Activated CD8-positive, alpha-beta memory T cell treated with anti-CD3 and anti-CD28 coated beads, Interleukin-2, amount 10 ng/mL, durations not matched to agents 7 days and 5 days (primary cell): ENCODE measurements at places on chromosomes 5 and 9. TPM values are rescaled to one million over a fixed set of nuclear protein-coding genes. Genes with fewer than 3 reads are reported as not detected.

DNA sequence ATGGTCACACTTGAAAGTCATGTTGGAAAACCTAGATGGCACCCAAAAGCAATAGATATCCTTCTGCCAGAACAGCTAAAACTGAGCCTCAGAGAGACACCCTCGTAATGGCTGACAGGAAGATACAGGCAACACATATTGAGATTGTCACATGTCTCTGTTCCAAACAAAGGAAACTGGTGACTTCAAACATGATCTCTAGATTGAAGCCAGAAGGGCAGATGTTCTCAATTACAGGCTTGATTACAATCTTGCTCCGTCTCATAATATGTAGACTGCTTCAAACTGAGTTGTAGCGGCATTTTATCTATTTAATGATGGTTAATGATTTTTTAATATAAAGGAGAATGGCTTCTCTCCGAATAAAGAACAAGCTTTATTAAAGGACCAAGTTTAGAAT lies 774.3 kb downstream of the KCTD16 start:
- no peak overlapping the region for H3K27ac ChIP-seq
- no peaks in the 10 kb centered on the region for H3K27me3 ChIP-seq
- no peaks in the 10 kb centered on the region for H3K36me3 ChIP-seq
- H3K4me3 ChIP-seq = no peak overlapping the region
- no peak for DNase-seq

DNA sequence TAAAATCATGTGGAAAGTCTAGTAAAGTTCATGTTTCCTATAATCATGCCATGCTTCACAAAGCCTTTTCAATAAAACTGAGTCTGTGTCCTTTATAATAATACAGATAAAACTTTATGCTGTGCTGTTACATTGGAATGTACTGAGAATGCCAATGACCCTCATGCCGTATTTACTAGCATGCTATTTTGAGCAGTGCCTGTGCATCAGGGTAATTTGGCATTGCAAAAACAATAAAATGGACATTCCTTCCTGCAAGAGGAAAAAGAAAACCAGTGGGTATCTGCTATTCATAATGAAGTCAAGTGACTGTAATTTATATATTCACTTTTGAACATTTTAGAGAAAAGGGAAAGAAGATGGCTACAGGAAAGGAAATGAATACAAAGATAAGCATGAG lies 159.0 kb downstream of the PBX3 start:
- no peaks in the 10 kb centered on the region for H3K4me1 ChIP-seq
- H3K36me3 ChIP-seq = peaks cover 1% of the 10 kb centered on the region
- H3K4me3 ChIP-seq = no peak overlapping the region
- H3K27ac ChIP-seq = no peak overlapping the region

DNA sequence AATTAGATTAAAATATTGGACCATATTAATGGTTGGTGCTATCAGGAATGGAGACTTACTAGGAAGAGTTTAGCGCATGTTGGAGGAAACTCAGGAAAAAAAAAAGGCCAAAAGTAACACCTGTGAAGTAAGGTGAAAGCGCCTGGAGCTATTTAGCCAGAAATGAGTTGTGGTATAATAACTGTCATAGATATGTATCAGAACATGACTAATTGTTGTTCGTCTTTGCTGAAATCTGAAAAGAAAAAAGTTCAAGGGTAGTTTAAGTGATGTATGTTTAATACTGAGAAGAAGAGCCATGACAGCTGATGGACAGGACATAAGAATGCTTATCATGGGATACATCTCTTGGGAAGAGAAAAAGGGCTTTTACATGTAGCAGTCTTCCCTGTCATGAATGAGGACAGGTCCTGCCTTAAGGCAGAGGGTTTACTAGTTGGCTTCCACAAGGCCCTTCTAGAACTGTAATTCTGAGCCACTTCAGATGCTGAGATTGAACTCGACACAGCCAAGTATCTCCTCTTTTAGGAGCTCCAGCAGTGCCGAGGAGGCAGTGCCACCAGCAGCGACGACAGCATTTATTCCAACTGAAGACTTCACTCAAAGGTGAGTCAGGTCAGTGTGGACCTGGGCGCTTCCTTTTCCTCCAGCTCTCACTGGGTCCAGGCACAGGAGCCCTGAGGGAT lies 940 bp upstream of the CAMK4 start:
- H3K27me3 ChIP-seq = no peaks in the 10 kb centered on the region
- peak overlapping the region; percentile 96 for H3K4me3 ChIP-seq
- H3K4me1 ChIP-seq = peaks cover 24% of the 10 kb centered on the region
- no peak for DNase-seq

- no peaks in the 10 kb centered on the region for H3K4me1 ChIP-seq
- no peaks in the 10 kb centered on the region for H3K36me3 ChIP-seq
- no peaks in the 10 kb centered on the region for H3K27me3 ChIP-seq
These were observed 736.9 kb downstream of the TLE1 start for GRCh38 chr9:80952363-80952922.

DNA sequence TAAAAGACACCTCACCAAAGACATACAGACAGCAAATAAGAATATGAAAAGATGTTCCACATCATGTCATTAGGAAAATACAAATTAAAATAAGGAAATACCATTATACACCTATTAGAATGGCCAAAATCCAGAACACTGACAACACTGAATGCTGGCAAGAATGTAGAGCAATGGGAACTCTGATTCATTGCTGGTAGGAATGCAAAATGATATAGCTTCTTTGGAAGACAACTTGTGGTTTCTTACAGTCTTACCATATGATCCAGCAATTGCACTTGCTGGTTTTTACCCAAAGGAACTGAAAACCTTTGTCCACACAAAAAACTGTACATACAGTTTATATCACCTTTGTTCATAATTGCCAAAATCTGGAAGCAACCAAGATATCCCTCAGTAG lies 6.5 kb downstream of the TMEM161B start:
- H3K4me1 ChIP-seq = peaks cover 22% of the 10 kb centered on the region
- H3K27me3 ChIP-seq = no peaks in the 10 kb centered on the region
- DNase-seq = no peak
- H3K27ac ChIP-seq = no peak overlapping the region
- H3K36me3 ChIP-seq = peaks cover 42% of the 10 kb centered on the region
- no peak overlapping the region for H3K4me3 ChIP-seq

The NUTM2F gene
- total RNA-seq = not detected

GRCh38 chr5:178221282-178221681 lies 11.3 kb downstream of the PHYKPL start:
- H3K4me3 ChIP-seq = no peak overlapping the region
- no peak for DNase-seq
- no peaks in the 10 kb centered on the region for H3K27me3 ChIP-seq
- peak overlapping the region; percentile 16 for H3K27ac ChIP-seq
- H3K36me3 ChIP-seq = peaks cover 39% of the 10 kb centered on the region

GRCh38 chr9:136225366-136225747 lies 20.3 kb downstream of the QSOX2 start:
- H3K4me1 ChIP-seq = peaks cover 15% of the 10 kb centered on the region
- no peak for DNase-seq
- peak overlapping the region; percentile 12 for H3K27ac ChIP-seq
- no peak overlapping the region for H3K4me3 ChIP-seq
- no peaks in the 10 kb centered on the region for H3K36me3 ChIP-seq

- H3K36me3 ChIP-seq = no peaks in the 10 kb centered on the region
- no peak overlapping the region for H3K4me3 ChIP-seq
- no peak for DNase-seq
- H3K27ac ChIP-seq = no peak overlapping the region
- H3K27me3 ChIP-seq = no peaks in the 10 kb centered on the region
These were observed 754.3 kb downstream of the TLE4 start for GRCh38 chr9:80326105-80326504.

The NPR3 gene
- 0.16 TPM for total RNA-seq

DNA sequence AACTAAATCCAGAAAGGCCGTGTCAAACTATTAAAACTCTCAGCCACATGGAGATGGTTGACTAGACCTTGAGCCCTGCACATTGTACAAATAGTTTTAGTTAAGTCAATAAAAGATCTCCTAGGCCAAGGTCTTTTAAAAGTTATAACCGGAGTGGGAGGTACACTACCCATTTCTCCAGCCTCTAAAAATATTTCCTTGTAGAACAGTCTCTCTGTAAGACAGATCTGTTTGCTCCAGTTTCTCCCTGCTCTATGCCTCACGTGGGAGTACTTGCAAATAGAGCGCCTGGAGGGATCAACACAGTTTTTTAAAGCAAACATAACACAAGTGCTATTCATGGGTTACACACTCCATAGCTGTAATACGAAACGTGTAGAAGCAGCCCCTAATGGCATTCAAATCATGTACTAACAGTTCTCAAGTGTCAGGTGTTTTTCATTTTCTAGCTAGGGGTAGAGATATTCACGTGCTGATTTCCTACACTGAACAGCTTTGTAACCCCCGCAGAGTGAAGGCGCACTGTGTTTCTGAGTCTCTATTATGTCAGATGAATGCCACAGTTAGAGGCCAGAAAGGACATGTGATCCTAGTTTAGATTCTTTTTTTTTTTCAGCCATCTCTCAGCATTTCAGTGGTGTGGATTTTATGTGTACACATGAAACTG lies 703.4 kb upstream of the GRAMD2B start:
- no peaks in the 10 kb centered on the region for H3K27me3 ChIP-seq
- DNase-seq = no peak
- no peak overlapping the region for H3K27ac ChIP-seq
- no peaks in the 10 kb centered on the region for H3K36me3 ChIP-seq
- no peaks in the 10 kb centered on the region for H3K4me1 ChIP-seq

The PCDHGC5 gene
- not detected for total RNA-seq

The ROR2 gene
- total RNA-seq = 3.2 TPM

DNA sequence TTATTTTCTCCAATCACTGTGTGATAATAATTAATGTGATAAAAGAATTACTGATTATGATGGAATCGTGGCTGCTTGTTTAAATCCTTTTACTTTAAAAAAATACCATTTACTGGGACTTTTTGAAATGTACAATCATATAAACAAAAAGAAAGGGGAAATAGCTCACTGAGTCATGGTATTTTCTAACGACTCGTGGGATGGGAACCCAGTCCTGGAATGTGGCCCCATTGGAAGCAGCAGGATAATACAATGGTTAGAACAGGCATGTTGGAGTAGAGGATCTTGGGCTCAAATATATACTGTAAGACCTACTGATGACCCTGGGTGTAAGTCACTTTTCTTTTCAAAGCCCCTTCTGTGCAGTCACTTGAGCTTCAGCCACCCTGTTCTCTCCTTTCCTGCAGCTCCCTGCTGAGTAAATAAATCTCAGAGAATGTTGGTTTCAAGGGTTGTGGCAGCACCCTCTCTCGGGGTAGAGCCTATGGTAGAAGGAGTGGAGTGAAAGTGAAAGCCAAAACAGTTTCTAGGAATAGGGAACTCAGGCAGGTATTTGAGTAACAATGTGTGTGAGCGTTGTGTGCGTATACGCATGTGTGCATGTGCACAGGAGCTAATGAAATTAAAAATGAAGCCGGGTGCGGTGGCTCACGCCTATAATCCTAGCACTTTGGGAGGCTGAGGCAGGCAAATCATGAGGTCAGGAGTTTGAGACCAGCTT lies 40.8 kb upstream of the LARP1 start:
- no peaks in the 10 kb centered on the region for H3K36me3 ChIP-seq
- no peak overlapping the region for H3K27ac ChIP-seq
- no peaks in the 10 kb centered on the region for H3K27me3 ChIP-seq

- H3K27me3 ChIP-seq = no peaks in the 10 kb centered on the region
- no peak for DNase-seq
- H3K4me3 ChIP-seq = no peak overlapping the region
- no peaks in the 10 kb centered on the region for H3K4me1 ChIP-seq
- H3K36me3 ChIP-seq = no peaks in the 10 kb centered on the region
These were observed 312.2 kb downstream of the SEMA5A start for GRCh38 chr5:9233712-9234111.

The LRRC26 gene
- total RNA-seq = 0.30 TPM

The ANKRD31 gene
- total RNA-seq = 0.28 TPM

The PCDHB11 gene
- total RNA-seq = not detected

GRCh38 chr9:125852386-125852785 lies 105.2 kb downstream of the PBX3 start:
- H3K4me3 ChIP-seq = no peak overlapping the region
- H3K27ac ChIP-seq = no peak overlapping the region
- DNase-seq = no peak
- H3K4me1 ChIP-seq = peaks cover 5% of the 10 kb centered on the region
- H3K36me3 ChIP-seq = no peaks in the 10 kb centered on the region

GRCh38 chr5:71471193-71471592 lies 15.7 kb downstream of the BDP1 start:
- peaks cover 4% of the 10 kb centered on the region for H3K4me1 ChIP-seq
- no peak for DNase-seq
- peaks cover 29% of the 10 kb centered on the region for H3K36me3 ChIP-seq
- H3K27ac ChIP-seq = no peak overlapping the region
- no peaks in the 10 kb centered on the region for H3K27me3 ChIP-seq

DNA sequence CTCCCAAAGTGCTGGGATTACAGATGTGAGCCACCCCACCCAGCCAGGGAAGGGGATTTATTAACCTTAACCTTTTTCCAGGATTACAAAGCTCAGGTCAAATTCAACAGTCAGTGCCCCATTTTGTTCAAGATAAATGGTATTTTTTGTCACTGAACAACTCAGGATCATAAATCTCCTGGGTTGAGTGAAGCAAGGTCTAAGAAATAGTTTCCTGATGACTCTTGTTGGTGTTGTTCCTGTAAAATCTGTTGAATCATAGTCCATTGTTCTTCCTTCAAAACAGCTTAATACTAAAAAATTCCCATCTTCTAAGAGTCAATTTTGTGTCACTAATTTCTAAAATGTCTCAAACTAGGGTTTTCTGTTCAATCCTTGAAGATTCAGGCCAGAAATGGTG lies 33.9 kb upstream of the JMY start:
- no peaks in the 10 kb centered on the region for H3K27me3 ChIP-seq
- no peak overlapping the region for H3K4me3 ChIP-seq
- H3K4me1 ChIP-seq = no peaks in the 10 kb centered on the region
- no peak overlapping the region for H3K27ac ChIP-seq
- no peak for DNase-seq

DNA sequence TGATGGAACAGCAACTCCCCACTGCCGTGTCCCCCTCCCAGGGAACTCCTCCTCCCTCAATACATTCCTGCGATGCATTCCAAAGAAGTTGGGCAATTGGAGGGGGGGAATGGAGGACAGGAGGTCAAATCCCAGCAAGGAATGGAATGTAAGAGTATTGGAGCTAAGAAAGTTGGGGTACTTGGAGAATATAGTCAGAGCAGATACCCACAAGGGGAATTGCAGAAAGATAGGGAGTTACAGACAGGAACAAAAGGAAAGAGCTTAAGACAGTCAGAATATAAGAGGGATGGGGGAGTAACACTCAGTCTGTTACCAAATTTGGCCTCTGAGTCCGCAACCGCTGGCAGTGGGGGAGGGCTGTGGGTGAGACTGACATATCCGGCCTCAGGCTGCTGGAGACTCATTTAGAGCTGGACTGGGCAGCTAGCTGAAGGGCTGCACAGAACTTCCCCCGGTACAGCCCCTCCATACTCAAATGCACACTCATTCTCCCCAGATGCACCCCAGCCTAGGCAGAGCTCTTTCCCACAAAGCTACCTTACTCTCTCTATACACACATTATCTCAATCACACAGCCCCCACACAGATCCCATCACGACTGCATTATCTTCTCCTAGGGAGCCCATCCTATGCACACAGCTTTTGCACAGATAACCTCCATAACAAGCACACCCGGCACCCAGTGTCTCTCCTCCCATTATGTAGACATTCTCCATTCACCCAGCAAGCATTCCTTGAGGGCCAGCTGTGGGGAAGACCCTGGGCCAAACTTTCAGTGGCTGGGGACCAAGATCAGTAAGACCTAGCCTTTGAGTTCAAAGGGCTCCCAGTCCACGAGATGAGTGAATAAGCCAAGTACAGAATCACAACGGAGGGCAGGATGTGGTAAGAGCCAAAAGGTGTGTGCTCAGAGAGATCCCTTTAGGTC lies 3.7 kb downstream of the TLN1 start:
- H3K4me1 ChIP-seq = peaks cover 13% of the 10 kb centered on the region
- DNase-seq = peak; percentile 91
- H3K36me3 ChIP-seq = peaks cover 22% of the 10 kb centered on the region
- no peak overlapping the region for H3K4me3 ChIP-seq
- H3K27me3 ChIP-seq = no peaks in the 10 kb centered on the region

The ADAMTS13 gene
- total RNA-seq = 2.6 TPM
